Mucosa of descending colon (tissue), 3 donors: ENCODE measurements at places on chromosomes 2 and 18.

DNA sequence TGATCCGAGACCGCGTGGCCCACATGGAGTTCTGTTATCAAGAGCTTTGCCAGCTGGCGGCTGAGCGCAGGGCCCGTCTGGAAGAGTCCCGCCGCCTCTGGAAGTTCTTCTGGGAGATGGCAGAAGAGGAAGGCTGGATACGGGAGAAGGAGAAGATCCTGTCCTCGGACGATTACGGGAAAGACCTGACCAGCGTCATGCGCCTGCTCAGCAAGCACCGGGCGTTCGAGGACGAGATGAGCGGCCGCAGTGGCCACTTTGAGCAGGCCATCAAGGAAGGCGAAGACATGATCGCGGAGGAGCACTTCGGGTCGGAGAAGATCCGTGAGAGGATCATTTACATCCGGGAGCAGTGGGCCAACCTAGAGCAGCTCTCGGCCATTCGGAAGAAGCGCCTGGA, 94.5 kb upstream of the EML6 start:
- no peak for DNase-seq

- DNase-seq = peak; percentile 46
Observed at GRCh38 chr18:58507880-58508279, 121.0 kb downstream of the ALPK2 start.

DNA sequence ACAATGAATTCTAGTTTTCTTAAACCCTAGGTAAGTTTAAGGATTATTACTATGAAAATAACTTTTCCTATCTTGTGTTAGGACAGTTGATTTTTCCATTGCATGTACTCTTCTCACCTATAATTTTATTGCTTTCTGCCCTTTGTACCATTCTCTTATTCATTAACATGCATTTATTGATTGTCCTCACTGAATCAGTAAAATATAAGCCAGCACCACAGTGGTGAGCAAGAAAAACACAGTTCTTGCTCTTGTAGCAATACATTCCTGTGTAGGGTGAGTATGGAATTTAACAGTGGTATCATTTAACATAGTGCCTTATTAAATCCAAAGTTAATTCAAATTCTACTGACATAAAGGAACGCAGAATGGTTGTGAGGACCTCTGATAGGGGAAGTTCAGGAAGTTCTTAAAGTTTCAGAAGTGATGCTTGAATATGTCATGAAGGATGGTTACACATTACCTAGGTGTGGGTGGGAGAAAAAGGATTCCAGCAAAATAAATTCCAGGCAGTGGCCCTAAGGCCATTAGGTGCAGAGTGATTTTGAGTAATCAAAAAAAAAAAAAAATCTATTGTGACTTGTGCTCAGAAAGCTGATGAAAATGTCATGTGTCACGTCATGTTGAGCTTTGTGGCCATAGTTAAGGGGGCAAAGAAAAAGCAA, 104.7 kb upstream of the DSEL start:
- DNase-seq = no peak

DNA sequence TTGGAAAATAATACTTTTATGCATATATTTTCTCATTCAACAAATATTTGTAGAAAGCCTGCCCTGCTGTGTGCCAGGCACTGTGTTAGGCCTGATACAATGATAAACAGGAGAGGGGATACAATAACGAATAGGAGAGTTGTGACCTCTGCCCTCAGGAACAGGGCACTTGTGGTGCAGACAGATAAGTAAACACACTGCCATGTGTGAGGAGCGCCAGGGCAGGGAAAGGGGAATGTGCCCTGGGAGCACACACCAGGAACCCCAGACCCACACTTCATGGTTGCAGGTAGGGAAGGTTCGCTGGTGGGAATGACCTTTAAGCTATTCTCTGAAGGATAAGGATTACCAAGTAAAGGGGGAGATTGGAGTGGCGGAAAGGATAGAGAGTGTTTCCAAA, 42.2 kb upstream of the DSC1 start:
- peak; percentile 48 for DNase-seq

- DNase-seq = no peak
Observed at GRCh38 chr2:73759285-73759764, 20.6 kb downstream of the DUSP11 start.
